ENCODE measurements at places on chromosomes 4 and X.
A peak's percentile ranks its signal among the peaks of the same experiment; 100 is the strongest.

DNA sequence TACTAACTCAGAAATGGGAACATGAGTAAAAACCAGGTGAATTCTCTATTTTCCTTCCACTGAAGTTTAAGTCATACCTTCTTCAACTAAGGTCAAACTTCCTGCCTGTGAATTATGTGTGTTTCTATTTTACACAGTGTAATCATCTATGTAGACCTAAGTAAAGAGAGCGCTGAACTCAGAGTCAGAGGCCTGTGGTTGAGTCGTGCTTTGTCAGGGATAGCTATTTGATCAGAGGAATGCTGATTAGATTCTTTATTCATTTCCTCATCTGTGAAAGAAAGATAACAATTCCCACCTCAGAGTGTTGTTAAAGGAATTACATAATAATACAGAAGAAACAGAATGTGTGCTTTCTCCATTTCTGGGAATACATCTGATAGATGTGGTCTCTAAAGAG lies 654.1 kb downstream of the STIM2 start:
- no peak for DNase-seq

GRCh38 chrX:72545990-72546389 lies 26.7 kb downstream of the HDAC8 start:
- DNase-seq, result peak; percentile 17

DNA sequence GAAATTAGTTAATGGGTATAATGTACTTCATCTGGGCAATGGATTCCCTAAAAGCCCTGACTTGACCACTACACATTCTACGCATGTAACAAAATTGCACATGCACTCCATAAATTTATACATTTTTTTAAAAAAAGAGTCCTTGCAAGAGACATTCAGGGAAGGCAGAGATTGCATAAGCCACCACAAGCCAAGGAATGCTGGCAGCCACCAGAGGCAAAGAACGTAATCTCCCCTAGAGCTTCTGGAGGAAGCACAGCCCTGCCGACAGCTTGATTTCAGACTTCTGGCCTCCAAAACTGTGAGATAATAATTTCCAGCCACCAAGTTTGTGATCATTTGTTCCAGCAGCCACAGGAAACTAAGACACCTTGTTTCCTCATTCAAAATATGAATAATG lies 185.6 kb upstream of the GALNT7 start:
- peak; percentile 82 for DNase-seq

DNA sequence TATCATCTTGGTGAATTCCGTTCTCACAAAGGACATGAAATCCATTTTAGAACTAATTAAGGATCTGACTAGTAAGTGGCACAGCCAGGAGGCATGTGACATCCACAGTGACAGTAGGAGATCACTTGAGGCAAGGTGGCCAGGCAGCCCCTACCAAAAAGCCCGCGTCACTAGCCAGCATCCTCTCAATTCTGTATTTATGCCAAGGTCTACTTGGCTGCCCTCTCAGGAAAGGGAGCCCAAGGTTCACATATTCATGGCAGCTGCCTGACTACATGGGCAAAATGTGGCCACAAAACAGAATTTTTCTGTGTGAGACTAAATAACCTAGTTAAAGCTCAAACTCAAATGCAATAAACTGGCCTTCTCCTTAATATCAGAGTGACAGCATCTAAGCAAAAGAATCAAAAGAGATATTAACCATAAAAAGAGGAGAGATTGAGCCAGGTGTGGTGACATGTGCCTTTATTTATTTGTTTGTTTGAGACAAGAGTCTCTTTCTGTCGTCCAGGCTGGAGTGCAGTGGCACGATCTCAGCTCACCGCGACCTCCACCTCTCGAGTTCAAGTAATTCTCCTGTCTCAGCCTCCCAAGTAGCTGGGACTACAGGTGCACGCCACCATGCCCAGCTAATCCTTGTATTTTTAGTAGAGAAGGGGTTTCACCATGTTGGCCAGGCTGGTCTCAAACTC lies 51.5 kb downstream of the SLC9A7 start:
- DNase-seq, result no peak

DNA sequence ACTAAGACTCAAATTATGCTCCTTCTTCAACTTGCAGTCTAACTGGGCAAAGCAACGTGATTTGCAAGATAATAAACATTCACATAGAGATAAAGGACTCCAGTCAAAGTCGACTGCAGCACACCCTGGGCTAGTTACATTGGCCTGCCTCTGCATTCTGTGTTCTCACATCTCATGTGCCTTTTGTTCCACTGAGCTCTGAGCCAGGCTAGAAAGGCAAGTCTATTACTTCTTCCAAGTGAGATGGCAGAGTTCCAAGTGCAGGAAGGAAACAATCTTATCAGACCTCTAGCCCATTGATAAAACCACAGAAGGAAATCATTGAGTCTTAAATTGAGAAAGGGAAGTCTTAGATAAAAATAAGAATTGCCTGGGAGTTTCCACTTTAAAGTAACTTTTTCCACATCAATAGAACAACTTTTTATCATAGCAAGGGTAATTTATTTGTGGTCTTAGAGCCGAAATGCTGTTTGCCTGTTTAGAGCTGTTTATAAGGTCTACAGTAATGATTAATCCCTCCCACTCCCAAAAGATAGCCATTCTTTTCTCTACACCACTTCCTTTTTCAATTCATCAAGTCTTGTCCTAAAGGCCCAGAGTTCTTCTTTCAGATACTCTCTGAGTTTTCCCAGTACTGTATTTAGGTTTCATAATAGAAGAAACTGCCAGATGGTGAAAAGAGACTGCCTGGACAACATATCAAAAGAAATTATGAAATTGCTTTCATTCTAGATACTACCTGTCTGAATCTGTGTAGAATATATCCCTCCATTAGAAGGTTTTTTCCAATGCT lies 200.2 kb downstream of the GUCY2F start:
- peak; percentile 77 for DNase-seq

- peak; percentile 41 for DNase-seq
These were observed 307.7 kb downstream of the GPM6A start for GRCh38 chr4:175504318-175504717.

DNA sequence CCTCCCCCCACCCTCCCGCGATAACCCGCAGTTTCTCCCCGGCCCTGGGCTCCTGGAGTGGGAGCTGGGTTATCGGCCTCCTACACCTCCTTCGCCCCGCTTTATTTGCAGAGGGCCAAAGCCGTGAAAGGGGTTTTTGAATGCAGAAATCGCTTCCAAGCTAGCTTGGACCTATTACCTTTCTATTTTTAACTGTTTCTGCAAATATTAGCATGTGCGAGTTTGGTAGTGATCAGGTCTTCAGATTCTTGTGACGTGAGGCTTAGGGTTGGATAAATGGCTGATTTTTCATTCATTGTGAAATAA lies 1.3 kb downstream of the USP9X start:
- no peak for DNase-seq

- no peak for DNase-seq
These were observed 30.4 kb upstream of the PAGE1 start for GRCh38 chrX:49725923-49726904.

DNA sequence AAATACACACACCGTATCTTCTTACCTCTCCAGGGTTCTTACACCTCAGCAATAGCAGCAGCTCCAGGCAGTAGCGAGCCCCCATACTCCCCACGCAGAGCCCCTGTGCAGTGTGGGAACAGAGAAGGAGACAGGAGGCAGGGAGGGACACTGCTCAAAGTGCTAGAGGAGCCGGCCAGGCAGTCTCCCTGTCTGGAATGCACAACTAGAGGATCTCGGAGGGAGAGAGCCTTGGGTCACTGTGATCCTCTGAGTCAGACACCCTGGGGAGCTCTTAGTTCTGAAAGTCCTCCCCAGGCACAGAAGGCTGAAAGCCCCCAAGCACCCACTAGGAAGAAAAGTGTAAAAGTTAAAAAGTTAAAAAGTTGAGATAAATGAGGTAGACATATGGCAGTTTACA lies 16.0 kb downstream of the AMELX start:
- peak; percentile 42 for DNase-seq

DNA sequence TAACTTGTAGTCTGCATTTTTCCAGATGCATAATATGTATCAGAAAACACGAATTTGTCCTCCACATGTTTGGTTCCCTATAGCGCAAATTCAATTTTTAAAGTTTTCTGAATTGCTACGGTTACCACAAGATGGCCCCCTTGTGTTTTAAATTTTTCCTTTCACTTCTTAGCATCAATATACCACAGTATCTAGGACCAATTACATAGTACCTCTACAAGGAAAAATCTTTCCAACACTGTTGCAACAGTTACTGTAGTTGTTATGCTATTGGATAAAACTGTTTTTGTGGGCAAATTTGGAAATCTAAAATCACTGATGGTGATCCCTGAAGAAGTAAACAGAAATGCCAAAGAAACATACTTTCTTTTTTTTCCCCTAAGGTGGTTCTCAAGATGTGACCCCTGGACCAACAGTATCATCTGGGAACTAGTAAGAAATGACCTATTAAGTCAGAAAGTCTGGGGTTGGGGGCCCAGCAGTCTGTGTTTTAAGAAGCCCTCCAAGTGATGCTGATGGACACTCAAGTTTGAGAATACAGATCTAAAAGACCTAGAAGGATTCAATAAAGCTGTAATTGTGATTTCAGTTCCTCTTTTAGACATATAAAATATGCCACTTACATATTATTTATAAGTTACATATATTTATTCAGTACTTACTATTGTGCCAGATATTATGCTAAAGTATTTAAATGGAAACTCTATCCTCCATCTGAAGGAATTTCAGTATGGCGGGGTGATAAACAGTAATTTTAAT lies 3.1 kb downstream of the ZGRF1 start:
- peak; percentile 65 for DNase-seq

GRCh38 chrX:150088766-150089518 lies 150.7 kb upstream of the EOLA2 start:
- DNase-seq, result no peak

DNA sequence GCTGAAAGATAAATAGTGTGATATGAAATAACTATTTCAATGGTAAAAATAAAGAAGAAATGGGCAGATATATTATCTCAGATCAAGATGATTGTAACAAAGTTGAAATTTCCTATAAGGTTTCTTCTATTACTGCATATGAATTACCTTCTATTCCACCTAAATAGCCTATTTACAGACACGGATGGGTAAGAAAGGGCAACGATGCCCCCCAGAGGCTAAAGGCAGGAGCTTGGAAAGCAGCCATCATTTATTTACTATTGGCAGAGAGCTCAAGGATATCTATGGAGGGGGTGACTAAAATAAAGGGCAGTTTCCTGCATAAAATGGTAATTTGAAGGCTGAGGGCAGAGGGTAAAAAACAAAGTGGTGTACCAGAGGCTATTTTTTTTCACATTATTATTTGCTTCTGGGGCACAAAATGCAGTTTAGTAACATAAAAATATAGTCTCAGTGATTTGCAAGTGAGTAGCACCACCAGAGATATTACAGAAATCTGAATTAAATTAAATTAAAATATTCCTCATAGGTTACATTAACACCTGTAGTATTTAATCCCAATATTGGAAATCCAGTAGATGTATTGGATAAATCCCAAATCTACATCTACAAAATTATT lies 123.1 kb downstream of the BTC start:
- DNase-seq, result peak; percentile 88

- DNase-seq, result no peak
These were observed 34.5 kb upstream of the CDKN2AIP start for GRCh38 chr4:183409934-183410333.

Data from cardiac fibroblast (primary cell).